ENCODE measurements at places on chromosomes 12 and 14. TPM values are rescaled to one million over a fixed set of nuclear protein-coding genes. Genes with fewer than 3 reads are reported as not detected.

The KRT5 gene
- 0.27 TPM for polyA plus RNA-seq

The DERA gene
- 48.5 TPM for polyA plus RNA-seq

The GLRX5 gene
- polyA plus RNA-seq = 72.3 TPM

The KCNK10 gene
- polyA plus RNA-seq = 0.41 TPM

The ITGA7 gene
- 45.7 TPM for polyA plus RNA-seq

The SPRYD3 gene
- polyA plus RNA-seq = 15.1 TPM

The PLEKHG3 gene
- polyA plus RNA-seq = 95.4 TPM

The CLEC1B gene
- 1.4 TPM for polyA plus RNA-seq

The PSMA6 gene
- 189 TPM for polyA plus RNA-seq

The CD27 gene
- 0.40 TPM for polyA plus RNA-seq

The DLGAP5 gene
- 40.2 TPM for polyA plus RNA-seq

- no peak for DNase-seq
Observed at GRCh38 chr12:80892597-80893445, 44.9 kb downstream of the LIN7A start.

DNA sequence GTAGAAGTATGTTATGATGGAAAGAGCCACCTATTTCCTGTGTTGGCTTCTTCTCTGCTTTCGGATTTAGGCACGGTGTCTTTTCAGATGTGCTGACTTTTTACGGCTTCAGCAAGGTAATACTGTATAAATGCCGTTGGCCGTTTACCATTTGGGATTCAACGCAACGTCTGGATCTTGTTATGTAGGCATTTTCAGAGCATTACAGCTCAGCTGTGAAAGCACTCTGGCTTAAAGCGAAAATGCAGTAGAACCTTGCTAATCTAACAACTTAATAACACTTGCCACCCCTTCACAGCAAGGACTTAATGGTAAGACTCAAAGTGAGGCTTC is 229.9 kb downstream of the EFCAB11 start:
- no peak for DNase-seq

GRCh38 chr14:91155626-91156089 is 41.8 kb downstream of the DGLUCY start:
- no peak for DNase-seq

DNA sequence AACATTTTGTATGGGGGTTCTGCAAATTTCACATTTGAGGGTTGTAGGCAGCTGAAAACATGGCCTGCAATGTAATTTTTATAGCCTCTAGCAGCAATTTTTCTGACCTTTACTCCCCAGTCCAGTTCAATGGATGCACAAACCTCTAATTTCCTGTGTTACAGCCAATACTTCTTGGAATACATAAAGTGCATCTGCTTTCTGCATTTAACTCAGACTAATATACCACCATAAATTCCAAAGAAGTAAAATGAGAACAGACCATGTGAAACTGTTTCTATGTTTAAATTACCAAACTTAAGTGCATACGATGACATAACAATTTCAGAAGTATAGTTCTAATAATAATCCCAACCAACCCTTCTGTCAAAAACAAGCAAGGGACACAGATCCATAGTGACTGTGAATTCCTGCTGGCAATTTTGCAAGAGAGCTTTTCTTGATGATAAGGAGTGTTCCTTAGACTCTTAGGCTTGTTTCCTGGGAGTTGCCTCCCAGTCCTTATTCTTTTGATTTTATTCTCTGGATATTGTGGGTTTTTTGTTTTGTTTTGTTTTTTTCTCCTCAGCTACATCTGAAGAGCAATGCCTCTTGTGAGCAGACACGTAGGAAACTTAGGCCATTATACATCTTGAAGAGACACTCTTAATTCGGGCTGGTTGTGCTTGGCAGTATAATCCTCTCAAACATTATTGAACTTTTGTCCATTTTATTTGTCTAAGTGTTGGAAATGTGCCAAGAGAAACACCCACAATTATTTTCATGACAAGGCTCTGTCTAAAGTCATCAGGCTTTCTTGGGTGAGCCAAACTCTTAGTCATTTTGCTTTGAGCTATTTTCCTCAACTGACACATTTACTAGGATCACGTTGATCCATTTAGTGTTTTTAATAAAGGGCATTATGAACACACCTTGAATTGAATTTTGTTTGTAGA is 51.3 kb upstream of the RERGL start:
- no peak for DNase-seq

DNA sequence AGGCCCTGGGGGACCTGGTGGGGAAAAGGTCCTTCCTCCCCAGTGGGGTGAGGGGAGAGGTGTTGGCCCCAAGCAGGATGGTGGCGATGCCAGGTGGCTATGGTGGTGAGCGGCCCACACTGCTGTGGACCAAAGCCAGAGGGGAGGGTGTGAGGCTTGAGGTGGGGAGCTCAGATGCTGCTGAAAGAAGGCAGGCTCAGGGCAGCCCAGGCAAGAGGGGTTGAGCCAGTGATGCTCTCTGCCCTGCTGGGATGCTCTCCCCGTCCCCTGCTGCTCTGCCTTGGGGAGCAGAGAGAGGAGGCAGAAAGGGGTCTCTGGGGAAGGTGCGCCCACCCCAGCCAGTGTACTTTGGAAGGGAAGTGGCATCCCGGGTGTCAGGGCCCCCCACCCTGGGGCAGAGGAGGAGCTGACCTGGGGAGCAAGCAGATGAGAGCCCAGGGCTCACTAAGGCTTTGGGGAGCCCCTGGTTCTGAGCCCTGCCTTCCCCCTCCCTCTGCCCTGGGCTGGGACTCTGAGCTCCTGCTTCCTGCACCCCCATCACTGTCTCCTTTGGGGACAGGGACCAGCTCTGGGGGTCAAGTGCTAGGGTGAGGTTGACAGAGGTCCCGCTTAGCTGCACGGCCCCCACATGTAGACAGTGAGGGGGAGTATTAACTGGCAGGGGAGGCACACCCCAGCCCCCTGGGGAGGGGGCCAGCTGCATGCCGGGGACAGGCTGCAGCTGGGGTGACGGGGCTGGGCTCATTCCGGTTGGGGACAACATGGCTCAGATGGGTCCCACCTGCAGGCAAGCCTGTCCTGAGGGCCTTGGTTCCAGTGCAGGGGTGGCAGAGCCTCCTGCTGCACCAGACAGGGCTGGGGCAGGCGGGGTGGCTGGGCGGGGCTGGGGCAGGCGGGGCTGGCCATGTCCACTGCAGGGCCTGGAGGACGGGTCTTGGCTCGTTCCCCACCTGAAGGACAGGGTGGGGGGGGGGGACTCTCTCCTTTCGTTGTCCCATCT is 124.4 kb downstream of the KIF26A start:
- DNase-seq = no peak

DNA sequence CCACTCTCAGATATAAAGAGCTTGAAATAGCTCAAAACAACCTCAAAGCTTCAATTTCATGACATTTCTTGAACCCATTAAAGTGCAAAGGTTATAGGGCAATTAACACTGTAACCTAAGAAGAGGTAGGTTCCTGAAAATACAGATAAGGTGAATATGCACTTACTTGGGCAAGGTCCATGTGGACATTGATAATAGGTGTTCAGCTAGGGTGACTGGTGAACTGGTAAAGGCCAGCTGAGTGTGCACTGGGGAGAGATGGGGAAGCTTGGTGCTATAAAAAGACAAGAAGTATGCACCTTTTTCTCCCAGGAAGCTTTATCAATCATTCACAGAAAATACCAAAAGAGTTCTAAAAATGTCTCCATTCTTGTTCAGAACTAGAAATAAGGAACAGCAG is 418.6 kb downstream of the SLC16A7 start:
- no peak for DNase-seq

DNA sequence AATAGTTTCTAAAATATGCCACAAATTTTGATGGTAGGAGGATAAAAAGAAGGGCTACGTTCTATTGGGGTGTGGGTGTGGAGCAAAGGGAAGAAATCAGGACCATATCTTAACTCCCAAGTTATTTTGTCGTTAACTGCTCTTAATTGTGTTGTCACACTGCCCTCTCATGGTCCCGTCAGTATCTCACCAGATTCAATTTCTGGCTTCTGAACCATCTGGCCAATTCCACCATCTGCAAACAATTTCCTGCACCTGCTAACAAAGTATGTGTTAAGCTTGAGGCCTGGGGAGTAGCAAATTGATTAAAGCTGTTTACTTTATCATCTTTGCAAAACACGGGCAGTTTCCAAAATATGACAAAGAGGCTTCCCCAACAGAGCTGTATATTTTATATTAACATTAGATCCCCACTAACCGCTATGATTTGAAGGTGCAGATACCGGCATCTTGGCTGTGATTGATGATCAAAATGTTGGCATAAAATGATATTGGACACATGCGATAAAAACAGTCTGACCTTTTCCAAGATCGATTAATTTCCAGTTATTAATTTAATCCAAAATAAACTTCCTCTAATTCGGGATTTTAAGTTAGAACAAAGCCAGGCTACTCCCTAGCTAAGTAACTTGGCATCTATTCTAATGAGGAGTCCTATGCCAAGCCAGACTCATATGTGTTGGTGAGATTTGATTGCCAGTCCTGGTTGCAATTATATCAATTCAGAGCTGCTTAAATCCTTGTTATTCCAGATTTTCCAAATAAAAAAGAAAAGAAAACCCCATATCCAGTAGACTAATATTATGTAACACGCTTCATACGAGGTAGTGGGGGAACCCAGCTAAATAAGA is 6.9 kb upstream of the DNM1L start:
- peak; percentile 38 for DNase-seq

- no peak for DNase-seq
Observed at GRCh38 chr14:99734406-99735051, 50.4 kb downstream of the CYP46A1 start.

- DNase-seq = no peak
Observed at GRCh38 chr12:128830505-128830893, 6.7 kb upstream of the SLC15A4 start.

GRCh38 chr12:4933411-4933810 is 23.7 kb downstream of the KCNA1 start:
- DNase-seq = no peak

- no peak for DNase-seq
Observed at GRCh38 chr12:561908-562593, 101.2 kb downstream of the NINJ2 start.

- no peak for DNase-seq
Observed at GRCh38 chr14:101755591-101756324, 5.8 kb upstream of the PPP2R5C start.

- DNase-seq = no peak
Observed at GRCh38 chr14:21703357-21704326, 30.0 kb upstream of the OR4E1 start.

- DNase-seq = no peak
Observed at GRCh38 chr12:14187002-14187401, 178.5 kb upstream of the ATF7IP start.

GRCh38 chr12:70733385-70733784 is 96.2 kb upstream of the PTPRB start:
- DNase-seq = peak; percentile 54

GRCh38 chr12:4987076-4988046 is 56.3 kb upstream of the KCNA5 start:
- no peak for DNase-seq

DNA sequence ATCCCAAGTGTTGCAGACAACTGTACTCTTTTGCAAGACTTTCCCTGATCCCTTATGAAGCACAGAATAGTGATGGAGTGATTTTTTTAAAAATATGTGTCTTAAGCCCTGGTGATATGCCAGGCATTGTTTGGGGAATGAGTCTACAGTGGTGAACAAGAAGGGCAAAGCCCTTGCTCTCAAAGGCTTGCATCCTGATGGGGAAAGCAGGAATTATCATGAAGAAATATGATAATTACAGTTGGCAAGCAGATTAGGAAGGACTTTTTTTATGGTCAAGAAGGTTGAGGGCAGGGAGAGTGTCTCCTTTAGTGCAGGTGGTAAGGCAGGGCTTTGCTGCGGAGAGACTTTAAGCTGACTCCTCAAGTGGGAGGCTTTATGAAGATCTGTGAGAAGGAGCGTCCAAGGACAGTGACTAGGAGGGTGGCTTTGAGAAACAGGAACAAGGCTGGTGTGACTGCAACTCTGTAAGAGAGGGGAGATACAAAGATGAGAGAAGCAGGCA is 100.2 kb downstream of the SYNE2 start:
- no peak for DNase-seq

DNA sequence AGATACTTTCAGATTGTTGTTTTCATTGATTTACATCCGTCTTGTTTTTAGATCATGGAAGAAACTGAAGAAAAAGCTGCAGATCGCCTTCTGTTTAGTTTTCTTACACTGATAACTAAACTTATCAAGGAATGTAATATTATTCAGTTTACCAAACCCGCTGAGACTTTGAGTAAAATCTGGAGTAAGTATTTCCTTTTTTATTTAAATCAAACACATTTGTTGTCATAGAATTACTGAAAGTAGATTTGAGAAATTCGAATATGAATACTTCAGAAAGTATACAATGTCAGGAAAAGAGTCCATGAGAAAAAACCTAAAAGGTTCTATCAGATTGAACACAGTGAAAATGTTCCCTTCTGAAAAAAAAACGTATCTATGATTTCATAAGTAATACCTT is 32.0 kb downstream of the ARL1 start:
- no peak for DNase-seq

GRCh38 chr14:94382716-94383596 is 5.4 kb downstream of the SERPINA1 start:
- no peak for DNase-seq

DNA sequence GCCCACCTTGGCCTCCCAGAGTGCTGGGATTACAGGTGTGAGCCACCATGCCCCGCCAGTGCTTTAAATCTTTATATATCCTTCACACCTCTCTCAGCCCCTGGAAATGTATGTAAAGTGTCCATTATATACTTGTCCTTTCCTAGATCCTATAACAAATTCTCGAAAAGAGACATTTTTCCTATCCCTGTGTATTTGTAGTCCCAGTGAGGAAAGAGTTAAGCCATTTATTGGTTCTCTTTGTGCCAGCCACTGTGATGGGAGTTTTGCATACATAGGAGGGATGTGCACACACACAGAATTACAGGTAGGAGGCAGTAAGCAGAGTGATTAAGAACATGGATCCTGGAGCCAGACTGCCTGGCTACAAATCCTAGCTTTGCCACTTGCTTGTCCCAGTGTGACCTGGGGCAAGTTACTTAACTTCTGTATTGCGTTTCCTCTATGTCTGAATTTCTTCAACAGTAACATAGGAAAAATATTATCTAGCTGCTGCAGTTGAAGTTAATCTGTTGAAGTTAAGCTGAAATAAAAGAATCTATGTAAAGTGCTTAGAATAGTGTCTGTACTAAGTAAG is 2.1 kb upstream of the RABGGTA start:
- DNase-seq = no peak

GRCh38 chr12:42992826-42993225 is 403.3 kb upstream of the PRICKLE1 start:
- no peak for DNase-seq

GRCh38 chr12:22799503-22799902 is 174.5 kb downstream of the ETNK1 start:
- no peak for DNase-seq

- no peak for DNase-seq
Observed at GRCh38 chr14:34851395-34851794, 23.8 kb downstream of the BAZ1A start.

GRCh38 chr12:87150969-87151662 is 878.1 kb downstream of the C12orf50 start:
- DNase-seq = no peak

DNA sequence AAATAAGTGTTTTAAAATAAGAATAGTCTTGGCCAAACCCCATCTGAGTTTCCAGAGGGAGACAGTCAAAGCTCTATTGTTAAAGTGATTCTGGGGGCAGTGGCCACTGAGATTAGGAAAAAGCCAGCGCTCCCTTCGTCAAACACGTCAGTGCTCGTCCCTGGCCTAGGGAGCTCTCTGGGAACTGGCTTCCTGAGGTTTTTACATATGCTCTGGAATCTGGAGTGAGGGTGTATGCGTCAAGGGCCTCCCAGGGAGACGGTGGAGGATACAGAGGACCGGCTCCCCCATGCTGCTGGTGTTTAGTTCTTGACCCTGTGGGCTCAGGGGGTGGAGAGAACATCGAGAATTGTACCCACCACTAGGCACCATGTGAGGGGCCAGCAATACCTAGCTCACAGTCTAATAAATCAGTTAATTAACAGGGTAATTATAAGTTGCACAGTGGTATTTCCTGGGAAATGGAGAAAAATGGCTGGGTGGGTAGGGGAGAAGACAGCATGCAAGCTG is 87.0 kb downstream of the SLC25A47 start:
- no peak for DNase-seq
